Activated T-cell treated with anti-CD3 and anti-CD28 coated beads, Interleukin-2, amount 50 U/mL, for 48 hours (primary cell): ENCODE measurements at places on chromosomes 12 and 14.

DNA sequence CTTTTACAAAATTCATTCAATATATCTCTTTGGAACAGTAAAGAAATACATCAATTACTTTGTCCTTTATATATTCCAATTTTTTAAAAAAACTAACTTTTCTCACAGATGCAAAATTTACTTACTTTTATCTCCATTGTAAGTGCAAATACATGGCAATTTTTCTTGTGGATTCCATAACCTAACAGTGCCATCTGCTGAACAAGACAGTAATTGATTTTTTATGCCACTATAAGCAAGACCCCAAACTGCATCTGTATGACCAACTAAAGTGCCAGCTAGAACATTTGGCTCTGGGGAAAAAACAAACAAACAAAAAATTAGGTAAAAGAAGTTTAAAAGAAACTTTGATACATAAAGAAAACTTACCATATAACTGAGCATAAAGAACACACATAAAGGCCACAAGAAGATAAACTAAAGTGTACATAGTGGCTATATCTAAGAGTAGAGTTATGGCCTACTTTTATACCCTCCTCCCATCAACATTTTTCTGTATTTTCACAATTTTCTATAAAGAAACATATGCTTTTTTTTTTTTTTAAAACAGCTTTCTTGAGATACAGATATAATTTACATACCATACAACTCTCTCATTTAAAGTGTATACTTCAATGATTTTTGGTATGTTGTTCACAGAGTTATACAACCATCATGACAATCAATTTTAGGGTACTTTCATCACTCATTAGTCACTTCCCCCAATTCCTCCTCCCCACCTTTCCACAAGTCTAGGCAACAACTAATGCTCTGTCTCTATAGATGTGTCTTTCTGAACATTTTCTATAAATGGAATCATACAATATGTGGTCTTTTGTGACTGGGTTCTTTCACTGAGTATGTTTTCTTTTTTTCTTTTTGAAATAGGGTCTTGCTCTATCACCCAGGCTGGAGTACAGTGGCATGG is 32.6 kb downstream of the COCH start:
- no peak for DNase-seq

GRCh38 chr12:52248541-52249461 is 15.8 kb downstream of the KRT7 start:
- DNase-seq: no peak

DNA sequence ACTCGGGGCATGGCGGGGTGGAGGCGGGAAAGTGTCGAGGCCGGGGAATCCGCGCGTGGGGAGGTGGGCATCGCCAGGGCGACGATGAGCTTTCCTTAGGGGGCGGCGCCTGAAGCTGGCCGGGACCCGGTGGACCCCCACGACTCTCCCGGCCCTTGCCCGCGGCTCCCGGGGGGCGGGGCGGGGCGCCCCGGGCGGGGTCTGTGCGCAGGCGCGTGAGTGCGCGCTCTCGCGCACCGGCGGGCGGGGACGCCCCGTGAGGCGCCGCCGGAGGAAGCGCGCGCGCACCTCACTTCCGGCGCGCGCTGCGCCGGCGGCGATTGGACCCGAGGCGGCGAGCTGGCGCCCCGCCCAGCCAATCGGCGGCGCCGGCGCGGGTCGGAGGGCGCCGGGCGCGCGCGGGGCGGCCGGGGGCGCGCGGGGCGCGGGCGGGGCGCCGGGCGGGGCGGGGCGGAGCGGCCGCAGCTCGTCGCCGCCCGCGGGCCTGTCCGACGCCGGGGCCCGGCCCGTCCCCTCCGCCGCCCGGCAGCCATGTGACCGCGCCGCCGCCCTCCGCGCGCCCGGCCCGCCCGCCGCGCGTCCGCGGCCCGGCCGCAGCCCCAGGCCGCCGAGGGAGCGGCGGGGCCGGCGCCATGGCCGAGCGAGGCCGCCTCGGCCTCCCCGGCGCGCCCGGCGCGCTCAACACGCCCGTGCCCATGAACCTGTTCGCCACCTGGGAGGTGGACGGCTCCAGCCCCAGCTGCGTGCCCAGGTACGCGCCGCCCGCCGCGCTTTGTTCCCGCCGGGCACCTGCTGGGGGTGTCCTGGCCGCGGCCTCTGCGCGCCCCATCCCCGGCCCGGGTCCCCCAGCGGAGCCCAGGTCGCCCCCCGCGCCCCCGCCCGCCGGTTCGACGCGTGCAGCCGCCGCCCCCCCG is at the start of gene PACS2:
Gene PACS2, plus strand, starts transcription at position 462 of the 914 bp plus-strand sequence. Its CDS starts 171 bp downstream, at position 633.
- peak; percentile 82 for DNase-seq

GRCh38 chr12:122527478-122527944 is 462 bp downstream of the KNTC1 start:
- DNase-seq: peak; percentile 56

DNA sequence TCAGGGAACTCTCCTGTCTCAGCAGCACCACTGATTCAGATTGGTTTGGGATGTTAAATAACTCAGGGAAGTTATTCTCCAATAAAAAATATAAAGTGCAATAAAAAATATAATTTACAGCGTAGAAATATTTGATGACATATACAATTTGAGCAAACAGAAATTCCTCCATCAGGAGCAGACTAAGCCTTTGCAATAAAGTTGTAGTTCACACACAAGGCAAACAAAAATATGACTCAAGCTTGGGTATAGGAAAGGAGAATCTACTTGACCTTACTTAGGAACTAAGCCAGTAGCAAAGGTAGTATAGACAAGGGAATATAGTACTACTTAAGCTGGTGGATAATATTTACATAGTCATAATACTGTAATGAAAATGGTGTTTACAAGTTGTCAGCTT is 264.1 kb downstream of the KIF21A start:
- DNase-seq: no peak

GRCh38 chr12:128643155-128643554 is 180.6 kb downstream of the SLC15A4 start:
- DNase-seq: no peak

GRCh38 chr12:11092128-11092527 is at the start of gene TAS2R43:
Gene TAS2R43 (minus strand): TSS chr12:11092313. CDS start chr12:11092229, 84 bp downstream.
- DNase-seq: no peak

- no peak for DNase-seq
Measured at GRCh38 chr14:50599700-50600444, 39.9 kb downstream of the ATL1 start.

DNA sequence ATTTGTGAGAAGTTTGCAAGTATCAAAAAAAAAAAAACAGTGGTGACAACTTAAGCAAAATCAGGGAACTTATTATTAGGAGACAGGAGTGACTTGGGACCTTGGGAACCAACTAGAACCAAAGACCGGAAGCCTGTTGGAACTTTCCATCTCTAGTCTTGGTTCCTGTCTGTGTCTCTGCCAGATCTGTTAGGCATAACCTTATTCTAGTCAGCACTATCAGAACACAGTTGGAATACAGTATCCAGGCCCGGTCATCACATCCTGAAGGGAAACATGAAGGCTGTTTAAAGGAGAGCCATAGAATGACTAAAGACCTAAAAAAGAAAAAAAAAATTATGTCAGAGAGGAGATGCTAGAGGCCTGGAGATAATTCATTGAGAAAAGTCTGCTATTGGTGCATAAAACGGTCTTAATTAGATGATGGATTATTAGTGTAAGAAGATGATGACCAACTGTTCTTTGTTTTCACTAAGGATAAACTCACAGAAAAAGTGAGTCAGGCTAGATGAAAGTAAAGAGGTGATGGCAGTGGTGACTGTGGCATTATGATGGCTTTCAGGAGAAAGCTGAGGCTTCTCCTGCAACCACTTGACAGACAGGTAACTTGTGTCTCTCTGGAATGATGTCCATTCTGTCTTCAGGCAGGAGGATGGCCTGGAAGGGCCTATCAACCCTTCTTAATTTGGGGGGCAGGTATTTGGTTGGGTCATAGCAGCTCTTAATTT is 28.2 kb downstream of the DACT1 start:
- DNase-seq: no peak

- peak; percentile 98 for DNase-seq
Measured at GRCh38 chr12:121793838-121794533, 498 bp upstream of the RHOF start.

DNA sequence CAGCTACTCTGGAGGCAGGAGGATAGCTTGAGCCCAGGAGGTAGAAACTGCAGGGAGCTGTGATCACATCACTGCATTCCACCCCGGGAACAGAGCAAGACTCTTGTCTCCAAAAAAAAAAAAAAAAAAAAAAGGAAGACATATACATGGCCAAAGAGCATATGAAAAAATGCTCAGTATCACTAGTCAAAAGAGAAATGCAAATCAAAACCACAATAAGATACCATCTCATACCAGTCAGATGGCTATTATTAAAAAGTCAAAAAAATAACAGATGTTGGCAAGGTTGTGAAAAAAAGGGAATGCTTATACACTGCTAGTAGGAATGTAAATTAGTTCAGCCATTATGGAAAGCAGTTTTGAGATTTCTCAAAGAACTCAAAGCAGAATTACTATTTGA is 174.8 kb upstream of the ATF7IP start:
- no peak for DNase-seq

GRCh38 chr14:48537600-48537999 is 862.2 kb upstream of the MDGA2 start:
- no peak for DNase-seq

- no peak for DNase-seq
Measured at GRCh38 chr12:90290980-90291975, 582.6 kb upstream of the ATP2B1 start.

DNA sequence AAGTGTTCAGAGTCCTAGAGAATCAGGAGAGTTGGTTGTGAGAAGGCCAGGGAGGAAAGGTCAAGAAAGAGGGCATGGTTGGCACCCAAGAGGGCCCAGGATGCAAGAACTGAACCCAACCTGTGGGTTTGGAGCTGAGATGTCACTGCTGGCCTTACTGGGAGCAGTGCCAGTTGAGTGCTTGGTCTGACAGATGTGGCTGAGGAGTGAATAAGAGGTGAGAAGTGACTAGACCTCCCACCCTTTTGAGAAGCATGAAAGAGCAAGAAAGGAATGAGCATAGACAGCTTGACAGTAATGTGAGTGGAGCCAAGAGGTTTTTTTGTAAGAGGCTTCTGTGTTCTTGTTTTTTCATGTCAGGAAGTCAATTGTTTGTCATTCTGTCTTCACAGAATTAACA is 95.3 kb downstream of the FGD4 start:
- peak; percentile 22 for DNase-seq

DNA sequence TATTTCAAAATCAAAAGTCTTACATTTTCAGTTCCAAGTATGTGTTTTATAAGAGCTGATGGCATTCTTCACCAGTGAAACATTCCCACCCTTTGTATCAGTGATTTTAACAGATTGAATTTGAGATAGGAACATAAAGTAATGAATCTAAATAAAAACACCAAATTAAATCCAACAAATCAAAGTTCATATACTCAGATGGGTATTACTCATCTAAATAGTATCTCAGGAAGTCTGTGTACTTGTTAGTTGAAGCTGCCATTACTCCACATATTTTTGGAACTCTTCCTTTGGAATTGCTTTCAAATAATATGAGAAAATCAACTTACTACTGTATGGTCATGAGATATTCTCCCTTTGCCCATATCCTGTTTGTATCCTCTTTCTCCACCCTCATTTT is 89.1 kb downstream of the MIA2 start:
- DNase-seq: no peak

DNA sequence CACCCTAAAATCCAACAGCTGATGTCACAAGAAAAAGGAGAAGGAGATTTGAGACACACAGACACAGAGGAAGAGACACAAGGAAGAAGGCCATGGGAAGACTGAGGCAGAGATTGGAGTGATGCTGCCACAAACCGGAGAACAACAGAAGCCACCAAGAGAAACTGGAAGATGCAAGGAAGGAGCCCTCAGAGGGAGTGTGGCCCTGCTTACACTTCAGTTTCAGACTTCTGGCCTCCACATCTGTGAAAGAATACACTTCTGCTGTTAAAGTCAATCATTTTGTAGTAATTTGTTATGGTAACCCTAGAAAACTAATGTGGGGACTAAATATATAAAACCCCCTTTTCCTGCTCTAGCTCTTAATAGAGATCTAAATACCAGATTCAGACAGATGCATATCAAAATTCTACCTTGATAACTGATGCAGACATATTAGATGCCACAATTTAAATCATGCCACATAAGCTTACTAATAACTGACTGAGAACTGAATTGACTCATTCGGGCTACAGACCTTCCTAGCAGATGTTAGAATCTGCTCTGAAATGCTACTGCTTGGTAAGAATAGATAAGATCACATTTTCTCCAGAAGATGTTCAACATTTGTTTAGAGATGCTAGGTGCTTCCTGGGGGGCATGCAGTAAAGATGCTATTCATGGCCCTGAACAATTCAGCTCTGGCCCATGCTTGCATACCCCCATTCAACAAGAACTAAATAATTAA is 113.1 kb upstream of the CCND2 start:
- DNase-seq: no peak

DNA sequence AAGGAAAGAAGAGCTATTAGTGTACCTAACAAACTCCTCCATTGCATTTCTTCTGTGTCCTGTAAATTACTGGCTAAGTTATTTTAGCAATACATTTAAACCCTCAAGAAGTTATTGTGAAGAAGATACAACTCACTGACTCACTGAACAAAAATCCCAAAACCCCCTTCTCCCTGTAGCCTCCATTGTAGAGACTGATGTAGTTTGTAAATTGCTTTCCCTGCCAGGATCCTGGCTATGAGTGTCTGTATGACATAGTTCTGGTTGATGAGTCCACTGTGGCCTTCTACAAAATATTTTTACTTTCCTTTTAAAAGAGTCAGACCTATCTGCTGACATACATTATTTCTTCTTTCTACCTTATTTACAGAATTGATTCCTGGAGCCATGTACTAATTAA is 155.6 kb downstream of the SLC6A15 start:
- DNase-seq: no peak

GRCh38 chr14:106069804-106070625 is 543.6 kb downstream of the TMEM121 start:
- no peak for DNase-seq

DNA sequence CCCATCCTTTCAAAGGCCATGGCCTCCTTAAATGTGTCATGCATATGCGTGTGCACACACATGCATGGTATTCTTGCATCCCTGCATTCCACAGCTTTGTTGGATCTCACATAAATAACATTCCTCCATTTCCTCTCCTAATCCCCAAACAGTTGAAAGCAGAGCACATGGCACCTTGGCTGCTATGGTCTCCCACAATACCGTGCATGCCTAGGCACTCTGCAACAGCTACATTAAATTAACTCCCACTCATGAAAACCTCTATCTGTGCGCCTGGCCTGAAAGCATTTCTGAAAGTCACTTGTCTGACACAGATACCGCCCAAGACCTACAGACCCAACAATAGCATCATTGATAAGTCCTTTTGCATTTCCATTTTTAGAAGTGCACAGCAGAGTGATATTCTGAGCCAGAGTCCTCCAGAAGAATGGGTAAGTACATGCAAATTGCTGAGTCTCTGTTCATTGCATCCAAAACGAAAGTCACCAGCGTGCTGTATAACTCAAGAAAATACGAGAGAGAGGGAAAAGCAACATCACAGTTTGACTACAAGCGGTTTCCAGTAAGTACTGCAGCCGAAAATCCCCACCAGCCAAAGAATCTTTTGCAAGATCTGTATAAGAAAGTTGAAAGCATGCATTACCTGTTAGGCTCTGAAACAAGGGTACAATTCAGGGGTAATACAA is 436 bp downstream of the ASB2 start:
- peak; percentile 40 for DNase-seq

DNA sequence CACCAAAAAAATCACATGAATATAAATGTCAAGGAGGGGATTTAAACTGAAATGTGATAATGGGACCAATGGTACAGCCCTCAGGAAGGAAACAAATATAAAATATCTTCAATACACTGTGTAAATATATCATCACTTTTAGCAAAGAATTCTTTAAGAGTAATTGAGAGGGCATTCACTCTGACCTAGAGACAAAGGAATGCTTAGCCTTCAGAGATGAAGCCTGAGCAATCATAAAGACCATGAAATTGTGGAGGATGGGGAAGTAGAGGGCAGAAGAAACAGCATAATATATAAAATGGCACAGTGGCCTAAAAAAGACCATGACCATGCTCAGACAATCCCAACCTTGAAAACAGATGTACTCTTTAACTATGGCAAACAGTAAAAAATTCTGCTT is 20.4 kb downstream of the YAF2 start:
- no peak for DNase-seq
